ENCODE measurements at places on chromosomes 16 and 17. TPM values are rescaled to one million over a fixed set of nuclear protein-coding genes. Genes with fewer than 3 reads are reported as not detected.

The CFAP97D1 gene
- total RNA-seq = not detected

The EXOC3L1 gene
- 0.34 TPM for total RNA-seq

The MEOX1 gene
- not detected for total RNA-seq

The CA7 gene
- 0.39 TPM for total RNA-seq

DNA sequence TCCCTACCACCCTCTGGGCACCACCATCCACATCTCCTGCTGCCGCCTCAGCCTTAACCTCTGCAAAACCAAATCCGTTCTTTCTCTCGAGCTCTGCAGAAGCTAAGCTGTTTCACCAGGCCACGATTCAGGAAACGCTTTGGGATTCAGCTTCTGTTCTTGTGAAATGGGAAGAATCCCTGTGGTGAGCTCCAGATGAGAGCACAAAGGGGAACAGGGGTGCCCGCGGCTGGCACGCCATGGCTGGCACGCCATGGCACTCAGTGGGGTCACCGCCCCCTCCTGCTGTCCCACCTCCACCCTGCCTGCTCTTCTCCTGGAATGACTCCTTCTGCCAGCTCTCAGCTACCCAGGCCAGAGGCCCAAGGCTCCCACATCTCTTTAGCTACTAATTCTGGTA lies 5.7 kb downstream of the QPRT start:
- DNase-seq = no peak

DNA sequence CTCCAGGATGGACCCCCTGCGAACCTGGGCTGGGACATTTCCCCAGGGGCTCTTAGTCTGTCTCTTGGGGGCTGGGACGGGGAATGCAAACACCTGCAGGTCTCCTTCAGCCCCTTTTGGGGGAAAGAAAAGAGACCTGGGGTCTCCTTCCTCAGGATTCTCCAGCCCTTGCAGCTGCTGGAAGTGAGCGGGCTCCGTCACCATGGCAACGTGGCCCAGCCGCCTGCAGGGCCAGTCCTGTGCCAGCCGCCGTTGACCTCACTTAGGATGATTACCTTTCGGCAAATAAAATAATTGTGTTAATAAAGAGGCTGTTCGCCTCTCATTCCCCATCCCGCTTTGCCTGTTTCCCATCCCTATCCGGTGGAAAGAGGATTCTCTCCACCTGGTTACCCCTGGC lies 25.7 kb downstream of the MRM1 start:
- DNase-seq = no peak

DNA sequence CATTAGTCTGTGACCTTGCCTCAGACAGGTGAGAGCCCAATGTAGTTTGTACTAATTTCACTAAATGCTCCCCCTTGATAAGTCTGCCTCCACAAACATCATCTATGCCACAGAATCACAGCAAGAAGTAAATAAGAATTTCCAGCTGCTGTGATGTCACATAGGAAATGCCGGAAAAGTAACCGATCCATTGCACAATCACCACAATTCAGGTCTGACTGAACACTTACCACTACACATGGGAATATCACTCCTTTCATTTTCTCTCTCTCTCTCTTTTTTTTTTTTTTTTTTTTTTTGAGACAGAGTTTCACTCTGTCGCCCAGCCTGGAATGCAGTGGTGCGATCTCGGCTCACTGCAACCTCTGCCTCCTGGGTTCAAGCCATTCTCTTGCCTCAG lies 79.0 kb upstream of the CDH11 start:
- no peak for DNase-seq
